NCI-H460 (cell line): ENCODE measurements at places on chromosomes 7 and 10. TPM values are rescaled to one million over a fixed set of nuclear protein-coding genes. Genes with fewer than 3 reads are reported as not detected.
A peak's percentile ranks its signal among the peaks of the same experiment; 100 is the strongest.

The HECW1 gene
- total RNA-seq = 21.6 and 24.7 TPM in 2 replicates

- DNase-seq = no peak
Observed at GRCh38 chr10:89242345-89242684, 9.3 kb downstream of the LIPA start.

DNA sequence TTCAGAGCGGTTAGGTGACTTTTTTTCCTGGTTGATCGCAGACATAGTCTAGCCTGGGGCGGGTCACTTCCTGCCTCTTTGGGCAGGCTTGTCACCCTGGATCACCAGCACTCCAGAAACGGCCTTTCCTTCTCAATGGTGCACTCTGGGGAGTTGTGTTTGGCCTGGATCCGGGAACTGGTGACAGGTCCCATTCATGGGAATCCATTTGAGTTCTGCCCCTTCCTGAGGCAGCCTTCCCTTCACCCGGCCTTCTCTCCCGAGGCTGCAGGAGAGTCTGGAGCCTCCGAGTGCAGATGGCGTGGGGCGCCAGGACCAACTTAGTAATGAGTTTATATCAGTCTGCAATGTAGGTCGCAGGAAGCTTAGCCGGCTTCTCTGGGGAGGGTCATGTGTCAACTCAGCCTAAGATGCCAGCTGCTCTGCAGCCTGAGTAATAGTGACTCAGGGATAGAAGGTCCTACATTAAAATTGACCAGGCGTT, 54.2 kb downstream of the TACR2 start:
- peak; percentile 20 for DNase-seq

DNA sequence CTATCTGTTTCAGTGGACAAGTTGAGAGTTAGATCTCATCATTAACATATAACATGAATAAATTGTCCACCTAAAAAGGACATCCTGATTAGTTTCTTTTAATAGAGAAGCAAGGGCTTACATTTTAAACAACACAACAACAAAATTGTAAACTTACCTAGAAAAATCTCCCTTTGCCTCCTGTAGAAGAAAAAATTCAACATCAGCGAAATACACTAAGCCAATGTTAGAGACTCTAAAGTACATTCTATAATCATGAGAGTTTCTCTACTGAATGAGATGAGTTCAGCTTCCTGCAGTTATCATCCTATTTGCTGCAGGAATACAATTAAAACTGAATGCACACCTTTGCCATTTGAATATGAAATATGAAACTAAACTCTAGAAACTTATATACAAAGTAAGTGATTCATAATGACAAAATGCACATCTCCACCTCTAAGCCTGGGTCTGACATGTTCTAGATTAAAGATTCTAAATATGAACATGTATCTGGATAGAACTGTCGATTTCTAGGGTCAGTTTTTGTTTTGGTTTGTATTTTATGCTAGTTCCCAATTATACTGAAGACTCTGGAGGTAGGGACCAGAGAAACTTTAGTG, 174.8 kb downstream of the PRPF18 start:
- DNase-seq = no peak
